A549 treated with Mapracorat at 1 μM for 4 hours (cell line): ENCODE measurements at places on chromosomes 12 and 14. TPM values are rescaled to one million over a fixed set of nuclear protein-coding genes. Genes with fewer than 3 reads are reported as not detected.

Gene BDKRB1
- total RNA-seq: 0.30 to 0.68 TPM (median 0.47 TPM) in 5 replicates

Gene PRH2
- total RNA-seq: 0.30 to 0.39 TPM (median 0.38 TPM) in 3 of 5 replicates, not detected in the others

Gene ETFBKMT
- total RNA-seq: 0.58 to 1.4 TPM (median 0.79 TPM) in 5 replicates

Gene FOXM1
- total RNA-seq: 82.0 to 93.5 TPM (median 89.8 TPM) in 5 replicates

Gene TMCC3
- total RNA-seq: 0.88 to 1.7 TPM (median 1.1 TPM) in 5 replicates

Gene ALKBH2
- 44.6 to 49.9 TPM (median 48.3 TPM) in 5 replicates for total RNA-seq

Gene ABCD4
- 26.8 to 39.5 TPM (median 28.5 TPM) in 5 replicates for total RNA-seq

Gene SLC4A8
- 0.57 to 1.7 TPM (median 1.3 TPM) in 5 replicates for total RNA-seq

Gene GARIN6
- total RNA-seq: not detected in 5 replicates
